CD4-positive, alpha-beta T cell treated with Interleukin-2 at 100 ng/mL for 4 hours (primary cell): ENCODE measurements at places on chromosomes 11 and 22.

DNA sequence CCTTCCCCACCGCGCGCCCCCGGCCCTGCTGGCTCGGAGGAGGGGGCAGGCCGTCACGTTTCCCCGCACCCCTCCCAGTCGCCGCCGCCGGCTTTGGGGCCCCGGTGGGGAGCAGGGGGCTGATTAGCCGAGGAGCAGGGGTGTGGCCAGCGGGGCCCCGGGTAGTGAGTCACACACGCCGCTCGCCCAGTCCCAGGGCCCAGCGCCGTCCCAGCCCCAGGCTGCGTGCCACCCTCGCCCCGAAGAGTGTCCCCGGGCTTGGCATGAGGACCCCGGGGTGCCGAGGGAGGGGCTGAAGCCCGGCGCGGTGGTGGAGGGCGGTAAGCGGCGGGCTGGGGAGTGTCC is 34.4 kb downstream of the PRDM11 start:
- DNase-seq, result peak; percentile 18

DNA sequence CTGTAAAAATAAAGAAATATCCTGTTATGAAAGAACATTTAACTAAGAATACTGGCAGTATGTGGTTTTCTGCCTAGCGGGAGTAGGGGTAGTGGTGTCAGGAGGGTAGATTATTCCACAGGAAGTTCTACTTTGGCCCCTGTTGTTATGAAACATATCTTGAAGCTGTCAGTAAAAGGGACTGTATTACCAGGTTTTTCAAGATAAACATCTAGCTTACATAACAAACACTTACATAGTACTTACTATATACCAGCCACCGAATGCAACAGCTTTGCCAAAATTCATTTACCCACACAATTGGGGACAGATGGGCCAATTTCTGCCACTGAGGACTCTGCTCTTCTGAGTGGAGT is 3.7 kb downstream of the TMEM123 start:
- no peak for DNase-seq

DNA sequence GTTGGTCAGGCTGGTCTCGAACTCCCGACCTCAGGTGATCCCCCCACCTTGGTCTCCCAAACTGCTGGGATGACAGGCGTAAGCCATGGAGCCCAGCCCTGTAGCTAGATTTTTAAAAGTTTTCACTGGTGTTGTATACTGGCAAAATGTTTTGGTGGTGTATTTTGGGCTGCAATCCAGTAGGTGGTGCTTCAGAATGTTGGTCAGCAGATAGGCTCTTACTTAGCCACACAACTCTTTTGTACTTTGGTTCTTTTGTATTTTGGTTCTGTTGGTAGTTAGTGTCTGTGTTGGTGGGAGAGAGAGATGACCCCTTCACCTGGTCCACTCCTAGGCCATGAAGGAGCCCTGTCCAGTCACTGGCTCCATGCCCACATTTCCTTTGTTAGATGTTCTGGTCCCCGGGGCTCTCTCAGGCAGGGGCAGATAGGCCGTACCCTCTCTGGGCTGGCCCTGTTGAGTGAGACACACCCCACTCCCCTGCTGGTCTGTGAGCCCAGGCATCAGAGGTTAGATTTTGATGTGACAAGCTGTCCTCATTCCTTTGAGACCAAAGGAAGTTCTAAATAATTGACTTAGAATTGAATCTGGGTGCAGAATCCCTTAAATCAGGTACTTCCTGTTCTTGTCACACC is 123.8 kb downstream of the DDX10 start:
- no peak for DNase-seq

DNA sequence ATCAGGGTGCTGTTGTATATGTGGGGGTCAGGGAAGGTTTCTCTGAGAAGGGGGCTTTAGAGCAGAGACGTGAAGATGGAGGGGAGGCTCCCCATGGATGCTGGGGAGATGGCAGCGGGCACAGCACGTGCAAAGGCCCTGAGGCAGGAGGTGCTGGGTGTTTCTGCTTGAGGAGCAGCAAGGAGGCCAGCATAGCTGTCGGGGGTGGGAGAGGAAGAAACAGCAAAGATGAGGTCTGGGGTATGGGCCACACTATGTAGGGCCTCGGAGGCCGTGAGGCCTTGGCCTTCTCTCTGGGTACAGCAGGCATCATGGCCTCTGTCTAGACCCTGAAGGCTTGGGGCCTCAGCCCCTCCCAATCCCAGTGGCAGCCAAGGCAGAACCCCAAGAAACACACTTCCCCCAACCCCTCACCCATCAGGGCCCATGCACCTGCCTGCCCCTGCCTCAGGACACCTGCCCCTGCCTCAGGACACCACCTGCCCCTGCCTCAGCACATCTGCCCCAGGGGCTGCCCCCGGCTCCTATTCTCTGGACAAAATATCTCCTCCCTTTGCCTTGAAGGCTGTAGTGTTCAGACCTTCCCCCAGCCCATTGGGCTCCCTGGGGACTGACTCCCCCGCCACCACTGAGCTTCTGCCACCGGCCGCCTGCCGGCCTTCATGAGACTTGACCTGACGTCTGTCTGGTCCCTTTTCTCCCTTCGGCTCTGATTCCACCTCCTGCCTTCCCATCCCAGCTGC is 6.2 kb downstream of the ALDH3B1 start:
- no peak for DNase-seq

DNA sequence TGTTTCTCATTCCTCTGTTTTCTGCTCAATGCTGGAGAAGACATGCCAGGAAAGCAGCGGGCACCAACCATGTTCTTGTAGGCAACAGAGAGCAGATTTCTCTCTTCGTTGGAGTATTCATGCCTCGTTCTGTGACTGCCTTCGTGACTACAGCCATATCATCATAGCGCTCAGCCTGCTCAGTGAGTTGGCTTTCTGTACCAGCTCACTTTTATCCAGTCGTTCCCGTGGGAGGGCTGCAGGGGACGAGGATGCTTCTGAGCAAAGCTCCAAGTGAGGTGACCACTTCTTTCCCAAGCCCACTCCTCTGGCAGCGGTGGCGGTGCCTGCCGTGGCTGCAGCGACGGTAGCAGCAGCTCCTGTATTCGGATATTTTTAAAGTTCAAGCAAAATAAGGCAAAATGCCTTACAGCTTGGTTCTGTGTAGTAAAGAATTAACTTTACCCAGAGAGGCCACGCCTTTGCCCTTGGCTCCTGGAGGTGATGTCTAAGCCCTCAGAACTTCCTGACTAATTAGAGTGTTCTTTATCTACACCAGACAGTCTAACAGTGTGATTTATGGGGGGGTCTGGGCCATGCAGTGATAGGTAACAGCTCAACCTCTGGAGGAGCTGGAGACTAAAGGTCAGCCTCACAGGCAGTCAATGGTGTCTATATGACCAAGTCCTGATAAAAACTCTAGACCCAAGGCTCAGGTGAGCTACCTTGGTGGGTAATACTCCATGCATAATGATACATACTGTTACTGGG is 35.3 kb downstream of the LDHAL6A start:
- no peak for DNase-seq

GRCh38 chr11:130161441-130162145 is 2.0 kb downstream of the ST14 start:
- no peak for DNase-seq
